Smooth muscle cell of bladder (primary cell): ENCODE measurements at places on chromosomes 6 and 20. TPM values are rescaled to one million over a fixed set of nuclear protein-coding genes. Genes with fewer than 3 reads are reported as not detected.

The TMEM244 gene
- total RNA-seq = not detected in 2 replicates

The ESR1 gene
- 0.71 and 0.92 TPM in 2 replicates for total RNA-seq

The DEFB132 gene
- total RNA-seq = not detected in 2 replicates

The FAXC gene
- total RNA-seq = 0.28 and 0.55 TPM in 2 replicates

The MRAP2 gene
- total RNA-seq = 0.28 and 0.65 TPM in 2 replicates

The MYH7B gene
- total RNA-seq = under 0.01 and 0.18 TPM in 2 replicates

The VIP gene
- not detected in 2 replicates for total RNA-seq

The PRR18 gene
- not detected in 2 replicates for total RNA-seq

The C20orf202 gene
- not detected in 2 replicates for total RNA-seq

The XKR7 gene
- total RNA-seq = not detected in 2 replicates

The RBCK1 gene
- 49.4 and 54.0 TPM in 2 replicates for total RNA-seq

The KDM1B gene
- total RNA-seq = 9.2 and 11.9 TPM in 2 replicates

The LKAAEAR1 gene
- 0.14 TPM in 1 of 2 replicates, not detected in the other for total RNA-seq

The PHACTR1 gene
- total RNA-seq = under 0.01 and 0.09 TPM in 2 replicates

The SAMD3 gene
- total RNA-seq = 4.1 and 11.8 TPM in 2 replicates
